K562 (cell line): ENCODE measurements at places on chromosomes 12 and 14.

- DNase-seq: no peak
These were observed 17.3 kb downstream of the EML1 start for GRCh38 chr14:99810559-99810874.

GRCh38 chr12:52168019-52168717, 23.6 kb downstream of the KRT80 start:
- DNase-seq: no peak

DNA sequence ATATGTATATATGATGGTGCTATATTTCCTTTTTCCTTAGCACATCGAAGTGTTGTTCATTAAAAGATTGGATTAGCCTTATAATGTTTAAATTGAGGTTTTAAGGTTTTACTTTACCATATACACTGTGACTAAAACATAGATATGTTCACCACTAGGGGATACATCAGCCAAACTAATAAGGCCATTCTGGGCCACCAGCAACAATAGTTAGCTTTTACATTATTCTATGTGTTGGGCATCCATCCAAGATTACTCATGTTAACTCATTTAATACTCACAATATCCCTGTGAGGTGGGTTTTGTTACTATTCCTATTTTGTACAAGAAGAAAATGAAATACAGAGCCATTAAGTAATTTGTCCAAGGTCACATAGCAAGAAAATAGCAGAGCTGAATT, 202.6 kb upstream of the AVPR1A start:
- no peak for DNase-seq

DNA sequence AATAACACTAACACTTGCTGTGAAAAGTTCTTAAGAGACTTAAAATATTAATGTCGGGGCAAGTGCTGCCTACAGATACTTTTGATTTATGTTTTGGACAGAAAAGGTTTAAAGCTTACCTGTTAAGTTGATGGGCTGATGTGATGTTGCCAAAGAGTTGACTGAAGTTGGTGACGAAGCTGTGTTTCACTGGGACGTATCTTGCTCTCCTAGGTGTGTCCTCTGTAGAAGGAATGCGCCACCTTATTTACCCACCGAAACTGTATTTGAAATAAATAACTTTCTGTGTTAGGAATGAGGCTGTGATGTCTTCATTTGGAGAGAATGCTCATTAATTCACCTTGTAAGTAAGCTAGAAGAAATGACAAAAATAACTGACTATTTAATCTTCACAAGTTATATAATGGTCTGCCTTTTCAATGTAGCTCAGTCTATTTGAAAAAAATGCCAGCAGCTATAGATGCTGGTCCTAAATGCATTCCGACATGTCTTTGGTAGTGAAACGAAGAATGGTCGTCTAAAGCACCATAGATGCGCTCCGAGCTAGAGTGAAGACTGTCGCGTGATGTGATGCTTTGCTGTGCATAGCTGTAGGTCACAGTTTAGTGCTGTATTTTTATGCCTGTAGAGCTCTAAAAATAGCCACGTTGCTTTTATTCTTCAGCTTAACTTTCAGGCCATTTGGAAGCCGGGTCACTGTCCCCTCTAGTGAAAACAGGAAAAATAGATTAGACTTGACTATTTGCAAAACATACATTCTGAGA, at the start of gene RD3L:
TSS of gene RD3L (minus strand) at position 557 of the 764 bp plus-strand sequence. CDS start 834 bp downstream, outside the sequence.
- DNase-seq: no peak

- DNase-seq: no peak
These were observed 91.1 kb downstream of the CMKLR1 start for GRCh38 chr12:108248011-108248410.
